ENCODE measurements at places on chromosomes 6 and 20. TPM values are rescaled to one million over a fixed set of nuclear protein-coding genes. Genes with fewer than 3 reads are reported as not detected.

Gene PIGT
- polyA plus RNA-seq: 98.2 TPM

Gene VGLL2
- not detected for polyA plus RNA-seq

Gene ARMH2
- not detected for polyA plus RNA-seq

Gene CFAP61
- 2.5 TPM for polyA plus RNA-seq

DNA sequence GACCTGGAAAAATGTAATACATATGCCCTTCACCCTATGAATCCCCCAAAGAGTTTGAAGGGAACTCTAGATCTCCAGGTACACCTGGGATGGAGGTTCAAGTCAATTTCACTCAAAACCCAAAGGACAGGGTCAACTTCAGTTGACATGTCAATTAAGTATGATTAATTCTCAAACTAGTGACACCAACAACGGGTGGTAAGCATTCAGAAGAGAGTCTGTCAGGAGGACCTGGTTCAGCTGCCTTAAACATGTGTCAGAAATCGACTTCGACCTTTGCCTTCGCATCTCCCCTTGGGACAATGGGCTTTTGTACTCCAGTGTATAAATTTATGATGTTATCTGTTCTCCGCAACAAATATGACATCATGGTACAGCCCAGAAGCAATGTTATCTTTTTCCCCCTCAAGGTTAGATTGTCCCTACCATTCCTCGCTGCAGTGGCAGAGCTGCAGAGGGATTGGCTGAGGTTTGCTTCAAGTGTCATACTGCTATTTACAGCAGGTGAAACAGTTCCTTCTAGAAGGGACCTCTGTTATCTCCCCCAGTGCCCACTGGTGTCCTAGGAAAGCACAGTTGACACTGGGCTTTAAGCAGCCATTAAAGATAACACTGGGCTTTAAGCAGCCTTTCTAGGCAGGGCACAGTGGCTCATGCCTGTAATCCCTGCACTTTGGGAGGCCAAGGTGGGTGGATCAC lies 94.7 kb upstream of the SNX9 start:
- DNase-seq: no peak

DNA sequence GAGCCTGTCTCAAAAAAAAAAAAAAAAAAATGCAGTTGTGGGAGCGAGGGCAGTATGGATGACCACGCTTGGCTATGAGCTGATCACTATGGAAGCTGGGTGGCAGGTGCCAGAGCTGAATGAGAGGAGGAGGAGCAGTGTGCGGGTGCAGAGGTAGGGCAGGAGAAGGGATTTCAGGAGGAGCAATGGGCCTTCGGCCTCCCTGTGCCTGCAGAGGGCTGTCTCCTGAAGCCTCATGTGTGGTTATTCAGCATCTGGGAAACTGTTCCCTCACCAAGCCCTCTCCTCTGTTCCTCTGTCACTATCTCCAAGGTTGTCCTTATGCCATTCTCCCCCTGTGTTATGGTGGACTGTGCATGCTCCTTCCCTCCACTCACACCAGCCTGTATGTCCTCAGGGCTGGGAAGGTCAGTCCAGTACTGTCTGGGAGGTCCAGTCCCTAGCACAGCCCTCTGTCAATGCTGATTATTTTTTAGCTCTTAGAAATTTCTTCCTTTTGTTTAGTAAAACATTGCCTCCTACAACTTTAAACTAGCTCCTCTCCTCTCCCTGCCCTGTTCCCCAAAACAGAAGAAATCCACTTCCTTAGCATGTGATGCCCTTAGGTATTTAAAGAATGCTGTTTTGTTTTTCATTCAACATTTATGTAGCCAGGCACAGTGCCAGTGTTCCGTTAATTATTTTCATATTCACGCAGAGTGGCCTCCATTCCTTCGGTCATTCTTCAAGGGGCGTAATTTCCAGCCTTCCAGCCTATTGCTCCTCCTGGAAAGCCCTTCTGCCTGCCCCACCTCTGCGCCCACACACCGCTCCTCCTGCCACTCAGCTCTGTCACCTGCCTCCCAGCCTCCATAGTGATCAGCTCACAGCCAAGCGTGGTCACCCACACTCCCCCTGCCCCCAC lies 48.9 kb downstream of the CNBD2 start:
- DNase-seq: peak; percentile 87

GRCh38 chr6:5713519-5713918 lies 293.2 kb downstream of the NRN1 start:
- no peak for DNase-seq

DNA sequence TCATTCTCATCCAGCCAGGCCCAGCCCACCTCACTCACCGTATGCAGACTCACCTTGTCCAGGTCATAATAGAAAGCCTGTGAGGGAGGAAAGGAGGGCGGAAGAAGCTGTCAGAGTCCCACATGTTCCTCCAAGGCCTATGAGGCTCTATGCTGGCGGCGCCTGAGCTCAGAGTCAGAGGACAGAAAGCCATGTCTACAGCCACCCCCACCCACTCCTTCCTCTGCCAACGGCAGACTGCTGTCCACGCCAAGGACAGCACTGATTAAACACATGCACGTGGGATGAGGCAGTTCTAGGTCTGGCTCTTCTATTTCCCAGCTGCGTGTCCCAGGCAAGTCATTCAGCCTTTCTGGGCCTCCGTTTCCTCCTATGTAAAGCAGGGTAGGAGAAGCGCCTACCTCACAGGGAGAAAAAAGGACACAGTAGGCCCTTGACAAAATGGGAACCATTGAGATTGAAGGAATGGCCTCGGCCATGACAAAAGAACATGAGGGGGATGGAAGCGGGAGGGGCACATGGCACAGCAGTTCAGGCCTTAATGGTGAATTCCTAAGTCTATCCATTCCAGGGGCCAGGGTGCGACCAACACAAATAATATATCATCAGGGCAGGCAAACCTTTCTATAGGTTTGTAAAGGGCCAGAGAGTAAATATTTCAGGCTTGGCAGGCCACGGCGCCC lies 80.1 kb downstream of the RIPOR3 start:
- no peak for DNase-seq

Data from renal pelvis (tissue), 12 donors.